ENCODE measurements at places on chromosomes 13 and 19.

DNA sequence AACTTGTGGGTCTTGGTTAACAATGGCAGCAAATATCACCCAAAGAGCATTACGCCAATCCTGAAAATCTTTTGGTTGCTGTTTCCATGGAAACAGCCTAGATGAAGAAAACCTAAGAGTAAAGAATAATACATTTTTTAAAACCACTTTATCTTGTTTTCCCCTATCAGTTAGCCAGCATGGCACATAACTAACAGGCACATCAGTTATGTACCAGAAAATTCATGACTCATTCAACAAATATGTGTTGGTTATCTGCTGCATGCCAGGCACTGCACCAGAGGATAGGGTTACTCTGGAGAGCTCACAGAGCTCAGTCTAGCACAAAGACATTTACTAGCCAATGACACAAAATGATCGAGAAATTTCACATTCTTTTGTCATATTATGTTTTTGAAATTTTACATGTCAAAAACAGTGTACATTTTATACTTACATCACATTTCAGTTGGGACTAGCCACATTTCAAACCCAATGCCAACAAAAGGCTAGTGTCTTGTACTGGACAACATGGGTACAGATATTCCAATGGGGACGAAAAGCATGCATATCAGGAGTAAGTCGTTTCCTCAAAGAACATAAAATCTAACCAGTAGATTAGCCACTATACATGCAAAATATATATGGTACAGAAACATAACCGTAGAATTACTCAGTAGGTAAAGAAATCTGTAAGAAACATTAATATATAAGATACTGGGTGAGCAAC, 20.3 kb downstream of the LNX2 start:
- DNase-seq = no peak

DNA sequence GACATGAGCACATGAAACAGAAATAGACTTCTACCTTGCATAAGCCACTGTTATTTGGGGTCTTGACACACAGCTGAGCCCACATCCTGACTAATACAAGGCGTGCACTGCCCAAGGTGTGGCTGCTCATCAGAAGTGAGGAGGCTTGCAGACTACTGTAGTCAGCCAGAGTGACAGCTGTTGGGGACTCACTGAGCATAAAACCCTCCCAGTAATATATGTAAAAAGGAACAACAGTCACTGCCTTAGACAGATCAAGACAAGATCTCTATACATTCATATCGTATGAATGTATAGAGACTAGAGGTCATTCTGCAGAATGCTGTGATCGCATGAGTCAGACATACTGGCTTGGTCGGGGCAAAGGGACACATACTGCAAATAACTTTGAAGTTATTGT, 4.1 kb upstream of the C1QTNF9B start:
- no peak for DNase-seq

GRCh38 chr19:49718511-49718910, 27.6 kb downstream of the CPT1C start:
- DNase-seq = no peak

DNA sequence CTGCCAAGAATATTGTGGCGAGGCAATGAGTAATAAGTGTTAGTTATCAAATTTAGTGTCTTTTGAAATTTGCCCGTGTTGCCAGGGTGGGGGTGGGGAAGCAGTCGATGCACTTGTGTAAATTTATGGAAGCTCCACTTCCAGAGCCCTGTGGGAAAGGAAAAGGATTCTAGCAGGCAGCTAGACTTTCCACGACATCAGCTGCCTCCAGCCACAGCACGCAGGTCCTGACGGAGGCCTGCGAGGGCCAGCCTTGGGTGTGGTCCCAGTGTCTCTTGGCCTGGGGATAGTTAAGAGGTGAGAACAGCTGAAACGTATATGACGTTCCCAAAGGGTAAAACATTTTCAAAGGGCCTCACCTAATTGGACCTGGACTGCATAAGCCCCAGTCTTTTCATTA, 433.0 kb downstream of the TSHZ3 start:
- DNase-seq = no peak

DNA sequence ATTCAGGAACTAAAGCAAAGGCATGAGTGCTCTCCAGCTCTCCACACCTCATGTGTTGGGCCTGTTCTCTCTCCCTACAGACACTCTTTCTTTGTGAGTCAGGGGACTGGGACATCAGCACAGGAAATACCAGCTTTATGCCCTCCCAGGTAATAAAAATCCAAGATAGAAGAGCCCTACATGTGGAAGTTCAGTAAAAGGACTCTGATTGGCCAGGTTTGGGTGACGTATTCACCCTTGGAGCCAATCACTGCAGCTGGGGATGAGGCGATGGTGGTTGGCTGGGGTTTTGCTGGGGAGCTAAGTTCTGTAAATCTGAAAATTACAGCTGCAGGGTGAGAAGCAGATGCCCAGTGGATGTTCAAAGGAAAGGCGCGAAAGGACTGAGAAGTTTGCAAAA, 32.5 kb downstream of the CCDC70 start:
- DNase-seq = no peak

DNA sequence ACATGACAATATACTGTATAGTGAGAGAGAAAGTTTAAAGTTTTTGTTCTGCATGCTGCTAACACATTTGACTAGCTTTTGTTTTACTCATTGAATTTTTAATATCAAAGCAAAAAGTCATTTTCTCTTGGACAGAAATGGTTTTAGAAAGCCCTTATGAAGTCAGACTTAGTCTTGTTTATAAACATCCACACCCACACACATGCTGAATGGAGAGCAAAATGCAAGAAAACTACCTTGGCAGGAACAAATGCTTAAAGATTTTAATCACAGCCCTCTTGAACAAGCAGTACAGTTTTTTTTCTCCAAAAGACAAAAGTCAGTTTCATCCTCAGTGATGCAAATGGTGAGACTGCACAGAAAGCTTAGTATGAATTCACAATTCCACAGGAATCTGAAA, 25.0 kb downstream of the HSPH1 start:
- DNase-seq = no peak

DNA sequence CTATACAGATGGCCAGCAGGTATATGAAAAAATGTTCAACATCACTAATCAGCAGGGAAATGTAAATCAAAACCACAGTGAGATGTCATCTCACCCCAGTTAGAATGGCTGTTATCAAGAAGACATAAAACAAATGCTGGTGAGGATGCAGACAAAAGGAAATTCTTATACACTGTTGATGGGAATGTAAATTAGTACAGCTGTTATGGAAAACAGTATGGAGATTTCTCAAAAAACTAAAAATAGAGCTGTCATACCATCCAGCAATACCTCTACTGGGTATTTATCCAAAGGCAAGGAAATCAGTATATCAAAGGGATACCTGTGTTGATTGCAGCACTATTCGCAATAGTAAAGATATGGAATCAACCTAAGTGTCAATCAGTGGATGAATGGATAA, 22.9 kb downstream of the COG3 start:
- DNase-seq = no peak

DNA sequence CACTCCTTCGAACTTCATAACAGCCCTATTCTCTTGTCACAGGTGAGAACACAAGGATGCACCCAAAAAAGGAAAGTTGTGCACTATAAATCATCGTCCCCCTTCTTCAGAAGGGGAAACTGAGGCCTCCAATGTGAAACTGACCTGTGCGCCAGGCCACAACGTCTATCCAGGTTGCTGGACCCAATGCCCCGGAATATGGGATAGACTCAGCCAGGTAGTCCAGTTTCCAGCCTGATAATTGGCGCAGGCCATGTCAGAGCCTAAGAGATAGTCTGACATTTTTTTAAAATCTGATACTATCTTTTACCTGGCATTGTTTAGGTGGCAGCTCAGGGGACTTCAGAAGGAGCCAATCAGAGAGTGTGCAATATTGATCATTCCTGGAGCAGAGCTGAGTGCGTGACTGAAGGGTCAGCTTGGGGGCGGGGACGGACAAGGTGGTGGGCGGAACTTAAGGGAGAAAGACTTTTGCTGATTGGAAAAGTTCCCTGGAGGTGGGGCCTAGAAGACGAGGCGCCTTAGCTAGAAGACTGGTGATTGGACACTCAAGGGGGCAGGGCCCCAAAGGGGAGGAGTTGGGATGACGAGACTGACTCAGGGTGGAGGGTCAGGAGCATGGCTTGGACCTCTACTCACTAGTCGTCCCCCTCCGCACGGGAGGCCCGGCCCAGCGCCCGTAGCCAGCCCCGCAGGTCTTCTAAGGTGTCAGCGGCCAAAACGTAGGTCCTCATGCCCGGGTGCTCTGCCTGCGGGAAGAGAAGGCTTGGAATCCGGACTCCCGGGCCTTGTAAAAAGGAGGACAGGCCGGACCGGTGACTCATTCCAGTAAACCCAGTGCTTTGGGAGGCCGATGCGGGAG, 8.5 kb downstream of the PLEKHA4 start:
- no peak for DNase-seq

GRCh38 chr13:32323912-32324311, 8.6 kb downstream of the BRCA2 start:
- DNase-seq = no peak

GRCh38 chr13:50420718-50421472, 405.7 kb downstream of the KCNRG start:
- DNase-seq = no peak

DNA sequence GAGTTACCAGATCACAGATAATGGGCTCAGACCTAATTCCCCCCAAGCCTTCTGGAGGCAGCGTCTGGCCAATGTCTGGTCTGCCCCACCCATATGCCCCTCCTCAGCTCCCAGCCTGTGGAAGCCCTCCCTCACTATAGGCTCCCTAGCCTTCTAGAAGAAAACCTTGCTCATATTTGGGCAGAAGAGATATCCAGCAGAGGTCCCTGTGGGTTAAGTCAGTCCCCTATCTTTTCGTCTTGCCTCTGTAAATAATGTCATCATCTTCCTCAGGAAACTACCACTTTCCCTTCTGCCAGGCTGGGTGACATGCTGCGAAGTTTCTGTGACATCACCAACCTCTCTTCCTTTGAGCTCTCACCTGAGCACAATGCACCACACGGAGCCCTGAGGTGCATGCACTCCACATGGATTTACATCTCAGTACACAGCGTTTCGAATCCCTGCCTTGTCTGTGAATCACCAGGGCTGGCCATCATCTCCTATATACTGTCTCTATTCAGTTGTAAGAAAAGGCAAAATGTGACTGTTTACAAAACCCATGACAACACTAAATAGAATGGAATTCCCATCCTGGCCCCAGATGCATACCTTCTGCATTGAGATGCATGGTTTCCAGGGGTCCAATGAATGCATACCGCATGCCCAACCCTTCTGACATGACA, 112.8 kb downstream of the CRYL1 start:
- DNase-seq = no peak

- no peak for DNase-seq
These were observed 60.3 kb downstream of the SLC7A9 start for GRCh38 chr19:32809254-32809653.
